ENCODE measurements at places on chromosomes 6 and 20. TPM values are rescaled to one million over a fixed set of nuclear protein-coding genes. Genes with fewer than 3 reads are reported as not detected.

Gene GABRR1
- not detected for total RNA-seq

Gene OOEP
- not detected for total RNA-seq

Gene MYLK2
- 0.40 TPM for total RNA-seq

Gene REV3L
- 20.0 TPM for total RNA-seq

Measured in pulmonary artery endothelial cell (primary cell).